Bronchial epithelial cell (primary cell): ENCODE measurements at places on chromosomes 12 and 14.

DNA sequence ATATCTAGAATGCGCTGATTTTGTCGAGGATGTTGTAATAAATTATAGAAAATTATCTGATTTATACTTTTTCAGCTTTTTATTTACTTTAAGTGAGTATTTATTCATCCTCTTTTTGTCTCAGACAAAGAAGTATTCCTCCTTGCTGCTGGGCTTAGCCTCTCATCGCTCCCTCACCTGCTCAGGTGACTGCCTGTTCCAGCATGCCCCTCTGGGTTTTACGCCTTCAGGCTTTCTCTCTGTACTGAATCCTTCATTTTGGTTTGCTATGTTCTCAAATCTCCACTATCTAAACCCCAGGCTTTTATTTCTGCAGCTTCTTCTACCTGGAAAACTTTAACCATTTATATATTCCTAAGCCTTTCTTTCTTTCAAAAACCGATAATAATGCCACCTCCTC, 1650.9 kb upstream of the SEL1L start:
- peak; percentile 75 for DNase-seq

DNA sequence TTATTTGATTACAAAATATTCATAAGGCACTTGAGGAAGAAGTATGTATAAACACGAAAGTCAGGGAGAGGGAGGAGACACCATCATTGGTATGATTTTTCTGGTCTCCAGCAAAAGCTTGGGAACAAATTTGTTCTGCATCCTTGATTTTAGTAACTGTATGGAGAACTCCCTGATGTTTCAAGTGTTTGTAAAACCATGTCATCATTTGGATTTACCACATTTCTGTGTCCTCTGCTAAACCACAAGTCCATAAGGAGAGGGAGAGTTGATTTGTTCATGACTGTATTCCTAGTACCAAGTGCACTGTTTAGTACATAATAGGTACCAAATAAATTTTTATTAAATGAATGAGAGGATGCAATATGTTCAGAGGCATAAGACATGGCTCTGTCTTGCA, 181.1 kb downstream of the BTG1 start:
- DNase-seq = no peak

- peak; percentile 58 for DNase-seq
Observed at GRCh38 chr12:79661629-79662028, 29.1 kb downstream of the PAWR start.

DNA sequence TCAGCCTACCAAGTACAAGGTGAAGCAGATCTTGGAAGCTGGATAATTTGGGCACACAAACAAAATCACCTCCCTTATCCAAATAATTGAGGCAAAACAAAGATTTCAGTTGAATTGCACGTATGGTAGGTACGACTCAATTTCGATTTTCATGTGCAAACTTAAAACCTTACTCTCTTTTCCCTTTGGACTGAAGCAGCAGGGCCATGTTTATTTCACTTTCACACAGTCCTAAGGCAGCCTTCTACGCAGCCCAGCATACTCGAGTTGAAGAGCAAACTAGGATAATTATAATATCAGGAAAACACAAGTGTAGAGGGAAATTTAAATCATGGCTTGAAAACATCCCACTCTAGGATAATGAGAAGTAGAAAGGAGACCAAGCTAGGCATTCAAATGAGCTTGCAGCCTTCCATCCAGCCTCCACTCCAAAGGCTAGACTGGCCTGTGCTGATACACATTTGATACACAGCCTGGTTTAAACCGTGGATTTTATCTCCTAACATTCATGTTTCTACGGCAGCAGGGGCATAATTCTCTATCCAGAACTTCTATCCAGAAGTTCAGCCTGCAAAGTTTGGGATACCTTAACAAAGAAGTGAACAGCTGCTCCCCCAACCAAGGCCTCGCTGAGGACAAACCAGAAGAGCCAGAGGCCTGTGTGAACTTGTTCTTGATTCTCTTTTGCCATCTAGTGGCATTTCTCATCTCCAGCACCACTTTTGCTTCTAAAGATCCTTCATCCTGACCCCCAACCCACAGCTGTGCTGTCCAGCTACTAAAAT, 2.4 kb upstream of the RNASE7 start:
- peak; percentile 72 for DNase-seq

DNA sequence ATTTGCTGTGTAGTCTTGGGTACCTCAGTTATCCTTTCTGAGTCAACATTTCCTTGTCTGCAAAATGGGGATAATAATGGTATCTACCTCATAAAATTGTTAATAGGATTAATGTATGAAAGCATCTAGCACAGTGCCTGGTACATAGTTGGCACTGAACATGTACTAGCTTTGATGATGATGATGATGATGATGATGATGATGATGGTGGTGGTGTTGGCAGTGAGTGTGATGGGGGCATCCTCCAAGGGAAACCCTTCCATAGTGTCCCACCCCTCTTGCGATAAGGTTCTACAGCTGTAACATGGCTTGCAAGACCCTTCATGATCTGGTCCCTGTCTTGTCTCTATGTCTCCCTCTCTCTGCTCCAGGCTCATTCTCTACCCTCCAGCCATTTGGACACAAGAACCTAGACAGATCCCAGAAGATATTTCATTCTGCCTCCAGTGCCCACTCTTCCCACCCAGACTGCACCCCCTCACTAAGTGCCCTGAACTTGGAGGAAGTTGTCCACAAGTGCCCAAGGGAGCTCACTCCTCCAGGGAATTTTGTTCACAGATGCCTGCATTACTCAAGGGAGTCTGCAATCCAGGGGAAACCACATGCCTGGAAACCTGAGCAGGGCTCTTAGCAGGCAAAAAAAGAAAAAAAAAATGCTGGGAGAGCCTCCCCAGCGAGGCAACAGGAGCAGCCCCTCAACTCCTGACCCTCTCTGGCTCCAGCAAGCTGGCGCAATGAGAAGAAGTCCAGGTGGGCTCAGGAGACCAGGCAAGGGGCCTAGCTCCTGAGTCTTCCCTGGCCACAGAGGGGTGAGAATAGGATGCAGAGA, 10.1 kb upstream of the BDKRB1 start:
- DNase-seq = peak; percentile 68

DNA sequence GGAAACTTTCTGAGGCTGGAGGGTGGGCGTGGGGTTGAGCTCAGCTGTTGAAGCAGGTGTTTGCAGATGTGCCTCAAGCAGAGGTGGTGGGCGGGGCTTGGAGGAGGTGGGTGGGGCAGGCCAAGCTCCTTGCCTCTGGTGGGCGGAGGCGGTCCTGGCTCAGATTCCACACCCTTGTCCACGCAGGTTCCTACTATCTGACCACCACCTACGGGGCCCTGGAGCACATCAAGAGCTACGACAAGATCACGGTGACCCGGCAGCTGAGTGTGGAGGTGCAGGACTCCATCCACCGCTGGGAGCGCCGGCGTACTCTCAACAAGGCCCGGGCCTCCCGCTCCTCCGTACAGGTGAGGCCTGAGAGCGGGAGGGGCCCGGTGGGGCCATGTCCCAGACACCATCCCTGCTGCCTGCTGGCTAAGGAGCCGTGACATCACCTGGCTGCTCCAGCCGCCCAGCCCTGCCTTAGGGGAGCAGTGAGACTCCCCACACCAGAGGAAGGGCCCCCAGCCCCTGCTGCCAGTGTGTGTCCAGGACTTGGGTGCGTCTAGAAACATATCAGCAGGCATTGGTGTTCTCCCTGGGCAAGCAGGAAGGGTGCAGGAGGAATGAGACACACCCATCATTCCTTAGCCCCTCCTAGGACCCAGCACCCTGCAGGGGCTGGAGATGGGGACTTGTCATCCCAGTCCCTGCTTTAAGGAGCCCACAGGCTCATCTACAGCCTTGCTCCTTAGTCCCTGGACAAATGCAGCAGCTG, 63.4 kb downstream of the LGMN start:
- no peak for DNase-seq

DNA sequence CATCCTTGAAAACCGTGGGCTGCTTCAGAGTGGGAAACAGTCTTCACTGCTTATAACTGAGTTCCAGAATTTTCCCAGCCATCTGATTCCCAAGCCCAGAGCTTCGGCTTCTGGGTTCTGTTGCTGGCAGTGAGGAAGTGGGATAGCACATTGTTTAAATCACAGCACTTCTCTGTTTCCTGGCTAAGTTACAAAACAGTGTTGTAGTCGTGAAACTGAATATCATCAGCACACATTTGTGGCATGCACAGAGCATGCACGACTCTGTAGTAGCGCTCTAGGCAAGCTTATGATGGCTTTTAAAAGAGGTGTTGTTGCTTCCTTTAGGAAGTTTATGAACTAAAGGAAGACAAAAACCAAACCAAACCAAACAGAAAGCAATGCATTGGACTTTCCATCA, 1005.5 kb downstream of the NRXN3 start:
- no peak for DNase-seq

DNA sequence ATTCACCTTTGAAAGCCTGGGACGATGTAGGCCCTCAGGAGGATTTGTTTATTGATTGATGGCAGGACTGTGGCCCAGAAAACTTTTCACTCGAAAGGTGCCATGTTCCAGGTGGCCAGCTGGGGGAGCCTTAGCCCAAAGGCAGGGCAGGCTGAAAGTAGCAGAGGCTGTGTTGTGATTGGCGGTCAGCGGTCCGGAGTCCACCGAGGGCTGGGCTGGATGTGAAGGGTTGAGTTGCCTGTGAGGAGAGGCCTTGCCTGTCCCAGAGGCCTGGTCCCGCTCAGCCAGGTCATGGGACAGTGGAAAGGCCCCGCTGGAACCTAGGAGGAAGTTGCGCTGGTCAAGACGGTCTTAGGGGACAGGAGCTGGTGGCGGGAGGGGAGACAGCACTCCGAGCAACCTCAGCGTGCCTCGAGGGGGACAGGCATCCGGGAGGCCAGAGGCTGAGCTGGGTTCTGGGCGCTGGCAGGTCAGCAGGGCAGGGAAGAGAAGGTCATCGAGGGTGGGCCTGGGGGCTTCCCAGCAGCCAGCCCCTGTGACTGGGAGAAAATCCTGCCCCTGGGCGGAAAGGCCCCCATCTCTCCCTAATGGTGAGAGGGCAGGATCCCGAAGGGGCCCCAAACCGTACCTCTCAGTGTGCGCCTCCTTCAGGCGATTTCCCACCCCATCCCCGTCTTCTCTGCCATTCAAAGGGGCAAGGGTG, 26.3 kb downstream of the CMA1 start:
- peak; percentile 35 for DNase-seq

- DNase-seq = no peak
Observed at GRCh38 chr12:51663390-51663789, 72.4 kb downstream of the SCN8A start.

GRCh38 chr14:69582212-69582611, 7.5 kb upstream of the CCDC177 start:
- peak; percentile 63 for DNase-seq

- no peak for DNase-seq
Observed at GRCh38 chr14:105257464-105257863, 9.1 kb downstream of the BTBD6 start.

DNA sequence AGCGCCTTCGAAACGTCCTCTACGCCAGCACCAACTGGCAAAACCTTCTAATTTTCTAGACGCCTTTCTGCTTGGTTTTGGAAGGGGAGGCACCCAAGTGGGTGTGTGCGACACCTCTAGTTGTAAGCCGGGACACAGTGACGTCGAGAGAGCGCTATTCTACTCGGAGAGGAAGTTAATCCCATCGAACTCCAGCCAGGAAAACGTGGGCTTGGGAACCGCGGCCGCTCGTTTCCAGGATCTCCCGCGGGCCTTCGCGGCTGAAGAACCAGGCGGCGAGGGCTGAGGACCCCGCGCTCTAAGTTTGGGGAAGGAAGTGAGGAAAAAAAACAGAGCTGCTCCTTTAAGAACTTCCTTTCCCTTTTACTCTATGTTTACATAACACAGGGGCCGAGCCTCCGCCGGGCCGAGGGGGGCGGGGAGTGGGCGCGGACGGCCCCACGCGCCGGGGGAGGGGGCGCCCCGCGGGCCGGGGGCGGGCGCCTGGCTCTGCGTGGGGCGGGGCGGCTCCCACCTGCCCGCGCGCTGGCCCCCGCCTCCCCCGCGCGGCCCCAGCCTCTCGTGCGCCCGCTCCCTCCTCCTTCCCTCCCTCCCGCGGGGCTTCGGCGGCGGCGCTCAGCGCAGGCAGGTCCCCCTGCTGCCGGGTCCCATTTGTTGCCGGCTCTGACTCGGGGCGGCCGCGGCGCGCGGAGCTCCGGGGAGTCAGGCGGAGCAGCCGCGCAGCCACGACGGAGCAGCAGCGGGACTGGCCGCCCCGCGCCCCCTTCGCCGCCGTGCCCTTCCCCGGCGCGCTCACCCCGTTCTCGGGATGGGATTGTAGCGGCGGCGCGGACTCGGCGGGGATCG, at the start of gene PELI2:
Gene PELI2 (plus strand): TSS at position 647 of the 846 bp plus-strand sequence. CDS start 250 bp downstream, outside the sequence.
- no peak for DNase-seq

GRCh38 chr14:61102549-61103466, 121.8 kb downstream of the SLC38A6 start:
- no peak for DNase-seq

DNA sequence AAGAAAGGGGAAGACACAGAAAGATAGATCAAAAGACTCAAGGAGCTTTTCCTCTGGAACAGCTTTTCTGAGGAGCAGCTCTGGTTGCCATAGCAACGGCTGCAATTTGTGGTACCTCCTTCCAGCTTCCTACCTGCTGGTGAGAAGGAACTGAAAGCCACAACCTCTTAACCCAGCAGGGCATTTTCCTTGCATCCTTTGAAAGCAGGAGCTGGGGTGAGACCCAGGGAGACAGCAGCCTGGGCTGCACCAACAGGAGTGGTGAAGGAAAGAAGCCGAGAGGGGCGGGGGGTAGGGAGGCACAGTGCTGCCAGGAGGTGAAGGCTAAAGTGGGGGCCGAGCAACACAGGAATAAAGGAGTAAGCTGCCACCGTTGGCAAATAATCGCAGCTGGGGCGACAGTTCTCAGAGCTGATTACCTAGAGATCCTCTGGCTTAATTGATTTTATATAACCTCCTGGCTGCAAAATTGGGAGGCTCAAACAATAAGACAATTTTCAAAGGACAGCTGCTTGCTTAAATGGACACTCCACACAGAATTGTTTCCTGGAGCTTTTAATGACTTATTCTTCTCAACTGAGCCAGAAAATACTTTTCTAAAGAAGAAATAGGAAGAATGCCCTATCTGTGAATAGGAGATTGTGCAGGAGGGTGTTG, 129.4 kb downstream of the RPAP3 start:
- no peak for DNase-seq

- no peak for DNase-seq
Observed at GRCh38 chr12:117595751-117596150, 234.3 kb upstream of the NOS1 start.

DNA sequence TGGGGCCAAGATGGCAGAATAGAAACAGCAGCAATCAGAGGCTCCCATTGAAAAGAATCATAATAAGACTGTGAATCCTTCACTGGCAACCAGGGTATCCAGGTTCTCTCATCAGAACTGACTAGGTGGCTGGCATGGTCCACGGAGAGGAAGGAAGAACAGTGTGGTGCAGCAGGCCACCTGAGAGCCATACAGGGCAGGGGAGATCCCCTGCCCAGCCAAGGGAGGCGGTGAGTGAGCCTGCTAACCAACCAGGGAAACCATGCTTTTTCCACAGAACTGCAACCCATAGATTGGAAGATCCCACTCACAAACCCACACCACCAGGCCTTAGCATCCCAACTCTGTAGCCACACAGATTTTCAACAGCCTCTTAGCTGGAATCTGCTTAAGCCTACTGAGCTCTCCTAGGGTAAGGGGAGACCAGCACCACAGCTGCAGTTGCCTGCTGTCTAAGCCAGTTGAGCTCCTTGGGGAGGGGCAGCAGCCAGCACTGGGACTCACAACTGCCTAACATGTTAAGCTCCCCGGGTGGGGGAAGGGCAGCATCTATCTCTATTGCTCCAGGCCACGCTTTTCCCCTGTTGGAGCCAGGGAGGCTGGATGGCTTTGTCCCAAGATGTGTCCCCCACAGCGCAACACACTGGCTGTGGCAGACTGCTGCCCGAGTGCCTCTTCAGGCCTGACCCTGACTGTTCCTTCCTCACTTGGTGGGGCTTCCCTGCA, 342.6 kb upstream of the CCDC196 start:
- no peak for DNase-seq

- DNase-seq = no peak
Observed at GRCh38 chr12:5827591-5827990, 117.5 kb downstream of the ANO2 start.
